Endothelial cell of umbilical vein (primary cell): ENCODE measurements at places on chromosomes 5 and 9. TPM values are rescaled to one million over a fixed set of nuclear protein-coding genes. Genes with fewer than 3 reads are reported as not detected.

- DNase-seq = no peak
Observed at GRCh38 chr9:28319981-28320380, 746.7 kb upstream of the C9orf72 start.

DNA sequence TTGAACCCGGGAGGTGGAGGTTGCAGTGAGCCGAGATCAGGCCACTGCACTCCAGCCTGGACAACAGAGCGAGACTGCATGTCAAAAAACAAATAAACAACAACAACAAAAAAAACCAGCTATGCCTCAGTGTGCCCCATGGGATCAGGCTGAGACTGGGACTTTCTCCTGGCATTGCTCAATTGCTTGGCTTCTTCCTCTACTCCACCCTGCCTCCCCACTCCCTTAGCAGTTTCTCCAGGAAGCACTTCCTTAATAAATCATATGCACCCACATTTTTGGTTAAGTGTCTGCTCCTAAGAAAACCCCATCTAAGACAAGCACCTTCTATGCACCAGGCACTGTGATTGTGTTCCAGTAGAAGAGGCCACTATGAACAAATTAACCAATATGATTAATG, 41.0 kb upstream of the TMEM252 start:
- DNase-seq = no peak

Gene ZNF608
- 29.8 and 33.6 TPM in 2 replicates for total RNA-seq

Gene CERT1
- total RNA-seq = 21.3 and 25.6 TPM in 2 replicates

DNA sequence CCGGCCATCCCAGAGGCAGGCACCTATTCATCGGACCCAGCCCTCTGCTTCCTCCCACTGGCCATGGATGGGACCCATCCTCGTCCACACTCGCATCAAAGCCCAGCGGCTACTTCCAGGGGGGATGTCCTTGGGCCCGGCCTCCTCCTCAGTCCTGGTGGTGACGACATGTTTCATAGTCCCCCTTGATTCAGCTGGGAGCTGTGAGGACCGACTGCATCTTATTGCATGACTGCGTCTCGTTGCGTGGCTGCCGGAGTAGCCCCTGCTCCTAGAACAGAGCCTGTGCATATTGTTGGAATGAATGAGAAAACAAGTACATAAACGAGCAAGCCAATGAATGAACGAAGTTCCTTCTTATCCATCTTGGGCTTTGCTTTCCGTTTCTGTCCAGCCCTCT, 12.8 kb downstream of the NCS1 start:
- no peak for DNase-seq

Gene LCN2
- total RNA-seq = not detected in 2 replicates

DNA sequence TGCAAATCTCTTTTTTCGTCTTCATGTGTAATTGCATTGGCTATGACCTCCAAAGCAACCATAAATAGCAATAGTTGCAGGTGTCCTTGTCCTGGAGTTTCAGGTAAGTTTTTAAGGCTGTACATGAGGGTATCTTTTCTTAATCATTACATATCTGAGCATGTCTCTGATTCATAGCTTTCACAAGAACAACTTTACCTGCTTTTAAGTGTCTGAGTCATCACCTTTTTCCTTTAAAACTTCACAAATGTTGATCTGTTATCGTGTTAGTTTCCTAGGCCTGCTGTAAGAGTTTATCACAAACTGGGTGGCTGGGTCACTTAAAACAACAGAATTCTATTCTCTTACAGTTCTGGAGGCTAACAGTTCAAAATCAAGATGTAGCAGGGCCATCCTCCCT, 13.8 kb downstream of the GARNL3 start:
- no peak for DNase-seq

Gene NUTM2G
- not detected in 2 replicates for total RNA-seq

GRCh38 chr9:75149841-75150241, 61.5 kb downstream of the OSTF1 start:
- no peak for DNase-seq

DNA sequence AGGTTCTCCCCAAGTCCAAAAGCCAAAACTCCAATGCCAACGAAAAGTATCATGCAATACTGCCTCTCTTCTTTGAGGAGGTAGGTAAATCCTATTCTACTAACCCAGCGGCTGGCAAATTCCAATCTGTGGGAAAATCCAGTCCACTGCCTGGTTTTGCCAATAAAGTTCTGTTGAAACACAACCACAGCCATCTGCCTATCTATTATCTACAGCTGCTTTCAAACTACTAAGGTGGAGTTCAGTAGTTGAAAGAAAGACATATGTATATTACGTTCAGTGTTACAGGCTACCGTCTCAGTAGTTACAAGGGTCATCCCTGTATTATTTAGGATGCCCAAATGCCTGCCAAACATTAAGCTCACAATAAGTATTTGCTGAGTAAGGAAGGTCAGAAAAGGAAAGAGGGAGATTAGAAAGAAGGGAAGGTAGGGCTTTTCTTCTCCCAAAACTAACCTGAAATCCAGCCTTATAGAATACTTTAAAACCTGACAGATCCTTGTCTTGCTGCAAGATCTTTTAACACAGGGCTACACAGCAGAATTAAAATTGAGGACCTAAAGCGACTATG, 16.2 kb downstream of the ARL15 start:
- DNase-seq = no peak

GRCh38 chr5:117947121-117947520, 1041.2 kb downstream of the DTWD2 start:
- DNase-seq = no peak

GRCh38 chr5:74639807-74640449, 600 bp downstream of the ENC1 start:
- DNase-seq = peak; percentile 57

- no peak for DNase-seq
Observed at GRCh38 chr9:97863314-97863713, 10.3 kb downstream of the FOXE1 start.

Gene MOB3B
- total RNA-seq = not detected in 2 replicates

- DNase-seq = no peak
Observed at GRCh38 chr9:123063177-123063598, 29.7 kb downstream of the GPR21 start.

Gene SH3TC2
- total RNA-seq = 3.3 and 4.3 TPM in 2 replicates

Gene ANKRD34B
- total RNA-seq = not detected in 2 replicates

DNA sequence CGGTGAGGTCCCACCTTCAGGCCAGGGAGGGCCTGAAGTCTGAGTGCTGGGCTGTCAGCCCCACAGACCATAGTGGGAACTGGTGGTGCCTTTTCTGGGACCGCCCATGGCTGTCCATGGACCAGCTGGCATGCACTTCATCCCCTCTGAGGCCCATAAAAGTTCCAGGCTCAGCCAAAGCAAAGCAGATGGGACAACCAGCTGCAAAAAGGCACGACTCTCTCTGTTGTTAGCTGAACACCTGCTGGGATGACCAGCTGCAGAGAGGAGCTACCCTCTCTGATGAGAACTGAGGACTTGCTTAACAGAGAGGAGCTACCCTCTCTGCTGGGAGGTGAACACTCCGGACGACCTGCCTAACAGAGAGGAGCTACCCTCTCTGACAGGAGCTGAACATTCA, 844.3 kb upstream of the DMAC1 start:
- no peak for DNase-seq

Gene PCSK1
- 4.3 and 8.7 TPM in 2 replicates for total RNA-seq

GRCh38 chr9:75918154-75918553, 27.7 kb downstream of the PCSK5 start:
- no peak for DNase-seq

Gene SPINK7
- not detected in 2 replicates for total RNA-seq

DNA sequence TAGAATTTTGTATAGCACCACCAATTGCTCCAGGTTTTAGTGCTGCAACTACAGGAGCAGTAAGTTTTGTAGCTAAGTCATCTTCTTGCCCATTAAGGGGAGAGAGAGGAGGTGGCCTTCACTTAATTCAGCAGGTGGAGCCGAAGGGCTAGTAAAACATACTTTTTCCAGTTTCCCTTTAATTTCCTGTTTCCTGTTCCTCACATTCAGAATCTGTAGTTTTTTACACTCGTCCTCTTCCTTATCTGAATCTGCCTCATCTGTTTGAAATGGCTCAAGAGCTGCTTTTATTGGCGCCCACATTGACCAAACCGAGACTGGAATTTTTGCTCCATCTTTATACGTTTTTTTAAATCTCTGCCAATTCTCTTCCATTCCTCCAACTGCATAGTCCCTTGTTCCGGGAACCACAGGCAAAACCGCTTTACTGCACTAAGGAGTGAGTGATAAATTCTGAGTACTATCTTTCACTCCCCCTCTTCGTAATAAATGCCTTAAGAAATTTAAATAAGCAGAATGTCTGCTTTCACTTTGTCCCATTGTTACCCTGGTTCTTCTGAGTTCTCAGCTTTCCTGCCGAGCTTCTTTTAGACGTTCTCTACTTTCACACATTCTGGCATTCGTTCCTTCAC, 133.9 kb downstream of the DROSHA start:
- DNase-seq = peak; percentile 79

DNA sequence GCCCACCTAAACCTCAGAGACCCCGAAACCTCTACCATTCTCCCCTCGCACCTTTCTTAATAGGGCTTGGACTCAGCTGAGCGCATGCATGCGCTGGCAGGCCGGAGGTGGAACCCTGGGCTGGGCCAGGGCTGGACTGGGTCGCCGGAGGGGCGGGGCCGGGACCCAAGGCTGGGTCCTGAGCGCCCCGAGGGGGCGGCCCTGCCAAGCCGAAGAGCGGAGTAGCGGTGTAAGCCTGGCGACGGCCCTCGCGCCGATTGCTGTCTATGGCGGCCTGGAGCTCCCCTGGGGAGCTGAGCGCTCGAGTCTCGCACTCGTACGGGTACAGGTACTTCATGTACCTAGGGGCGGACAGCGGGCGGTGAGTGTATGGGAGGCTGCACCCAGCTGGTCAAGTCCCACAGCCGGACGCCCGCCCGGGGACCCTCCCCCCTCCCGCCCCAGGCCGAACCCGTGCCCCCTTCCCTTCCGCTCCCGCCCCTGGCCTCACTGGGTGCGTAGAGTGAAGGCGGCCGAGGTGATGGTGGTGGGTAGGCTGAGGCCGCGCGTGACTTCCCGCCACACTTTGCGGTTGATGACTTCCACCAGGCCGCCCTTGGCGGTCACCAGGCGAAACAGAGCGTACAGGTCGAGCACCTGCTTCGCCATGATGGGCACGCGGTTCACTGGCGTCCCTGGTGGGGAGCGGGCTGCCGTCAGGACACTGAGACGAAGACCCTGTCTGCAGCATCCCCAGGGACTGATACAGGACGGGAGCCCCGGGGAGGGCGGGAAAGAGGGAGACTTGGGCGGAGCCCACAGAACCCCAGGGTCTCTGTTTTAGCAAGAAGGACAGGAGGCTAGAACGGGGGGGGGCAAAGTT, 3.3 kb upstream of the DCTN3 start:
- DNase-seq = no peak

GRCh38 chr9:133359399-133360175, 3.2 kb downstream of the SURF2 start:
- no peak for DNase-seq

Gene SELENOP
- total RNA-seq = 1.5 TPM in 1 of 2 replicates, not detected in the other

Gene QRFP
- not detected in 2 replicates for total RNA-seq

Gene DOCK8
- 1.3 and 12.0 TPM in 2 replicates for total RNA-seq

GRCh38 chr9:21334701-21335632, at the start of gene KLHL9:
KLHL9 (minus strand) TSS chr9:21335404; CDS start chr9:21334859, 545 bp downstream.
- peak; percentile 91 for DNase-seq

- DNase-seq = no peak
Observed at GRCh38 chr9:71765693-71766092, 2.6 kb downstream of the CEMIP2 start.

DNA sequence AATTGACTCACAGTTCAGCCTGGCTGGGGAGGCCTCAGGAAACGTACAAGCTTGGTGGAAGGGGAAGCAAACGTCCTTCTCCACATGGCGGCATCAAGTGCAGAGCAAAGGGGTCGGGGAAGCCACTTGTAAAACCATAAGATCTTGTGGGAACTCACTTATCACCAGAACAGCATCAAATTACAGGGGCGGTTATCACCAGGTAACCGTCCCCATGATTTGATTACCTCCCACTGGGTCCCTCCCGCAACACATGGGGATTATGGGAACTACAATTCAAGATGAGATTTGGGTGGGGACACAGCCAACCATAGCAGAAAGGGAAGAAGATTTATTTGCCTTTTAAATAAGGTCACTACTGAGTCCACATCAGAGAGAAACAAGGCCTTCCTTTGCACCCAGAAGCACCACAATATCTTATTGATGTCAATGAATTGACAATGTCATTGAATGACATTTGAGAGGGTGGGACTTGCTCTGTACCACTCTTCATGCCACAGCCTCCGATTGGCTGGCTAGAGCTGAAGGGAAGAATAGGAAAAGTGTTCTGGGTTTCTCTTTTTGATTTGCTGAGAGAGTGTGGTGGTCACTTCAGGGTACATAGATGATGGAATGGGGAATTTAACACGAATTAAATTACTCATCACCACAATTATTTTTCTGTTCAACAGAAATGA, 11.0 kb downstream of the SKP2 start:
- DNase-seq = no peak

Gene ARID3C
- total RNA-seq = not detected in 2 replicates

DNA sequence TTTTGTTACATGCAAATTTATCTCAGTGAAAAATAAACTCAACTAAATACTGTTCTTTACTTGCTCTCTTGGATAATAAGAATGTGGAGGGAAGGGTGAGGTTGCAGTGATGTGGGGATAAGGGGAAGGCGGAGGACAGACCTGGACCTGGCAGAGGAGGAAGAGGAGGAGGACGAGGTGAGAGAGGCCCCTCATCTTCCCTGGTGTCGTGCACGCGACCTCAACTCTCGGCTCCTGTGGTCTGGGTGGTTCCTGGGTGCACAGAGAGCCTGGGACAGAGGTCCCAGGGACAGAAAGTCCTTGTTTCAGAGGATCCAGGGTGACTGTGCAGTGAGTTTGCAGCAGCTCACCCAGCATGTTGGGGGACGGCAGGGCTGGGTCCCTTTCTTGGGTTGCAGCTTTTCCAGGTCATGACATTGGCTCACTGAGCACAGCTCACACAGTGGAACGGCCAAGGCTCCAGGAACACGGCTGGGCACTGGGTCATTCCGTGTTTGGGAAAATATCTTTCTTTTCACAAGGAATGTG, 37.7 kb upstream of the LPCAT1 start:
- DNase-seq = no peak

GRCh38 chr9:4567601-4568000, 77.3 kb downstream of the SLC1A1 start:
- peak; percentile 29 for DNase-seq

GRCh38 chr5:1414311-1415058, 30.8 kb downstream of the SLC6A3 start:
- no peak for DNase-seq

- peak; percentile 30 for DNase-seq
Observed at GRCh38 chr9:132169672-132170392, 8.0 kb downstream of the NTNG2 start.

Gene TRPM3
- 0.02 and 0.33 TPM in 2 replicates for total RNA-seq

DNA sequence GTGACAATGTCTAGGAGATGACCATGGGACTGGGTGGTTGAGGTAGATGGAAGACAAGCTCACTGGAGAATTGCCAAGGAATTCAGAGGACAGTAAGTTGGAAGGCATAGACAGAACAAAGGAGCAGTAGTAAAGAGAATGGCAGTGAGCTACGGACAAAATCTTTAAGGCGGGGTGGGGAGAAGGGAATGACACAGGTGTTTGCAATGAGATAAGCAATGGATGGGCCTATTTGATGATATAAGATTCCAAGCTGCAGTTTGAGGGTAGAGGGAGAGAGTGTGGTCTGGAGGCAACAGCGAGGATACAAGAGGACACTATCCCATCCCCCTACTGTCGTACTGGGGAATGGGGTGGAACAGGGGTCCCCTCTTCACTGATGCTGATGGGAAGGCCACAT, 14.4 kb downstream of the PTTG1 start:
- DNase-seq = no peak

GRCh38 chr9:13424204-13424603, 144.7 kb upstream of the MPDZ start:
- no peak for DNase-seq

Gene MYO10
- 144 and 148 TPM in 2 replicates for total RNA-seq

- DNase-seq = no peak
Observed at GRCh38 chr5:135491552-135492318, 39.6 kb upstream of the TIFAB start.

Gene NEUROG1
- not detected in 2 replicates for total RNA-seq

- no peak for DNase-seq
Observed at GRCh38 chr9:126677188-126678084, 63.7 kb downstream of the LMX1B start.
